ENCODE measurements at places on chromosomes 2 and 18.

- DNase-seq = no peak
These were observed 783.6 kb upstream of the ACVR2A start for GRCh38 chr2:147061269-147061668.

DNA sequence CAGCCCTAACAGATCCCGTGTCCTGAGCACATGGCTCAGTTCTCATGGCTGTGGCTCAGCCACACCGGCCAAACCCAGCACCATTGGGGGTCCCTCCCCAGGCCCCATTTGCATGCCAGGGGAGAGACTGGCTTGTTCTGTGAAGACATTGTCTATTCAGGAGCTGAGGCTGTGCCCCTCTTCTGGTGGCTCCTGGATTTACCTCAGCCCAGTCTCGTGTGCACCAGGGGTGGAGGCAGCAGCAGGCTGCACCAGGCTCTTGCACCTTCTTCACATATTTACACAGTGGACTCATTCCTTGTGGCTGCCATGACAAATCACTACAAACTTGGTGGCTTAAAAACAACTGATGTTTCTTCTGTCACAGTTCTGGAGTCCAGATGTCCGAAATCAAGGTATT is 92.4 kb upstream of the ITGA6 start:
- DNase-seq = no peak

DNA sequence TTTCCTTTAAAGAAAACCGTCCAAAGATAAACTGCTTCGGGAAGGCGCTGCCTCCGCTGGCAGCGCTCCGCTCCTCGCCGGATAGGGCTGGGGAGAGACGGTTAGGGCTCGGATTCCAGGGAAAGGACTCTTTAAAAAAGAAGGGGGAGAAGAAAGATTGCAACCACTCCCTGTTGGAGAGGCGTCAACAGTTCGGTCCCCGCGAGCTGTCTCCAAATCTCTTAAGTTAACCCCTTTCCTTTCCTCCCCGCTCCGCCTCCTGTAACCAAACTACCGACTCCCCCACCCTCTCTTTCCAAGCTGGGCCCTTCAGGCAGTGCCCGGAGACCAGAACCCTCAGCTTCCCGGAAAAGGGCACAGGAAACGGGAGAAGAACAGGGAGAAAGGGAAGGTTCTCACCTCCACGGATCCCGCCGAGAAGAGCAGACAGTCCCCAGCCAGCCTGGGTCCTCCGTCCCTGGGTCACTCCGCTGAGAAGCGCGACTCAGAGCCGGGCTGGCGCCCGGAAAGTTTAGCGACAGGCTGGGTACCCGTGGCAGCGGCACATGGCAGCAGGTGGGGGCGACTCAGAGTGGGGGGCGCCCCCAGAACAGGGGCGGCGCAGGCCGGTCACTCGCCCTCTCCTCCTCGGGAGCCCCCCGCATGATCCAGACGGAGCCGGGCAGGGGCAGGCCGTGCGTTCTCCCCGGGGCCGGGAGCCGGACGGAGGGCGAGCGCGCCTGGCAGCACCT is 675 bp downstream of the FZD5 start:
- DNase-seq = no peak

DNA sequence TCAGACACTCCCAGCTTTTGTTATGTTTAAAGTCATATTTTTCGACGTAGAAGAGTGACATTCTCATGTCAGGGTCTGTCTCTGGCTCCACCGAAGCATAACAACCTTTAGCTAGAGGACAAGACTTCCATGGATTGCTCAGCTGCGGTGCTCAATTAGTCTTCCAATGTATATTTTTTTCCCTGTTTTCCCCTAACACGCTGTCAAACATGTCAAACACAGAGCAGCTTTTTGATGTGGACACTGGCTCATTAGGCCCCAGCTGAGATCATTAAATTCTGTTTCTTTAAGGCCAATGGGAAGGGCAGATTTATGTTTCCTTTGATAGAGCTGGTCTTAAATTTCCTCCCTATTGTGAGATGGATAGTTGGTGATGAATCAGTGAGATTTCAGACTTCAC is 525.4 kb downstream of the PIK3C3 start:
- DNase-seq = no peak

Data from stimulated activated CD4-positive, alpha-beta T cell treated with anti-CD3 and anti-CD28 coated beads, Interleukin-1b, Interleukin-23, amount 100 ng/mL, for 1 hour (primary cell).